ENCODE measurements at places on chromosomes 4 and X. TPM values are rescaled to one million over a fixed set of nuclear protein-coding genes. Genes with fewer than 3 reads are reported as not detected.

NLGN3 gene
- total RNA-seq, result 0.09 TPM

SSX2 gene
- total RNA-seq, result not detected

MORF4L2 gene
- 473 TPM for total RNA-seq

SYTL5 gene
- under 0.01 TPM for total RNA-seq

SPOCK3 gene
- 0.09 TPM for total RNA-seq

MAGEA12 gene
- total RNA-seq, result not detected

RADX gene
- total RNA-seq, result 0.09 TPM

TCEAL7 gene
- 0.11 TPM for total RNA-seq

ANXA10 gene
- not detected for total RNA-seq

C1QTNF7 gene
- not detected for total RNA-seq

RAB33B gene
- total RNA-seq, result 12.5 TPM

PCDH18 gene
- total RNA-seq, result 0.34 TPM

ATP10D gene
- total RNA-seq, result 27.8 TPM

OCIAD2 gene
- 57.1 TPM for total RNA-seq

CSAG3 gene
- not detected for total RNA-seq

MAGEB1 gene
- not detected for total RNA-seq

RCHY1 gene
- total RNA-seq, result 42.9 TPM

LRIT3 gene
- not detected for total RNA-seq

SATL1 gene
- not detected for total RNA-seq

HDX gene
- 5.5 TPM for total RNA-seq

NXF2 gene
- not detected for total RNA-seq

FAM184B gene
- total RNA-seq, result not detected

REELD1 gene
- not detected for total RNA-seq

CCDC158 gene
- not detected for total RNA-seq

ANKRD17 gene
- total RNA-seq, result 49.4 TPM

TLR8 gene
- not detected for total RNA-seq

CLIC2 gene
- 11.3 TPM for total RNA-seq

GABRB1 gene
- total RNA-seq, result not detected

TBC1D25 gene
- 6.2 TPM for total RNA-seq

CDX4 gene
- not detected for total RNA-seq

NLRP2B gene
- total RNA-seq, result under 0.01 TPM

PNMA3 gene
- not detected for total RNA-seq

ALPK1 gene
- 0.65 TPM for total RNA-seq

PHKA1 gene
- total RNA-seq, result 10.3 TPM

LDOC1 gene
- 3.8 TPM for total RNA-seq

MAOA gene
- total RNA-seq, result 114 TPM

PTPN13 gene
- 0.98 TPM for total RNA-seq

ARHGAP36 gene
- total RNA-seq, result not detected

STAP1 gene
- under 0.01 TPM for total RNA-seq

GABRG1 gene
- total RNA-seq, result not detected

All from dermis lymphatic vessel endothelial cell (primary cell).